ENCODE measurements at places on chromosomes 3 and 15. TPM values are rescaled to one million over a fixed set of nuclear protein-coding genes. Genes with fewer than 3 reads are reported as not detected.
A peak's percentile ranks its signal among the peaks of the same experiment; 100 is the strongest.

The GOLGA8S gene
- 1.3 TPM for polyA plus RNA-seq

DNA sequence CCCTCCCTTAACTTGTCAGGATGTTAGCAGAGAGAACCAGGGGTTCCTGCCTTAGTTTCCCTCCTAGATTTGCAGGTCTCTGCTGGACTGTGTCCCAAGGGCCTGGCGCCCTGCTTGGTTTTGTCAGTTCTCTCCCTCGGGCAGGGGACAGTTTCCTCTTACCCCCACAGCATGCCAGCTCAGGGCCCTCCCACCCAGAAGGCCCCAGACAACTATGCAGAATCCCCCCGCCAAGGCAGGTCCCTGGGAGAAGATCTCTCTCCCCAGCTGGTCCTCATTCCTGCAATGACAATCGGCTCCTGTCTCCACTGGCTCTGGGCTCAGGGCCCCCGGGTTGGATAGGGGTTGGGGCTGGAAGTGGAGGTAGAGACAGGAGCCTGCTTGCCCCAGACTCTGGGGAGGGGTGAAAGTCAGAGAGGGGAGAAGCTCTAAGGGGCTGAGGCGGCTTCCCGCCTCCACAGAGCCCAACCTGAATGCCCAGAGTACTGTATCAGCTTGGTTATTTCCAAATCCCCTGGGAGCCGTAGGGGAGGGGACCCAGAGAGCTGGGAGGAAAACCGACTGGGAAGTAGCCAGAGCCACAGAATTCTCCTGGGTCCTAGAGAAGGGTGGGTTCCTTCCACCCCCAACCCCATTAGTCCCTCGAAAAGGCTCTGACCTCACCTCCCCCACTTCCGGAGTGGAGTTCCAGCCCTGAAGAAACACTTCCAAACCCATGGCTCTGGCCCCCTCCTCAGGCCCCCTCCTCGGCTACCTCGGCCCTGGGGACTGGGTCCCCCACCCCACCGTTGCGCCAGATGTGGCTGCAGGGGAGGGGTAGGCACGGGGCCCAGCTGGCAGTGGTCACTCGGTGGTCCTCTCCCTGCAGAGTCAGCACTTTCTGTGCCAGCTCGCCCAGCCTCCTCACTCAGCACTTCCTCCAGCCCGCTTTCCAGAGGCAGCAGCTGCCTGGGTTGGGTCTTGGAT lies 3.8 kb upstream of the LOXL1 start:
- DNase-seq: peak; percentile 90

GRCh38 chr3:141493184-141493583 lies 6.4 kb downstream of the RASA2 start:
- DNase-seq: no peak

The PPCDC gene
- 16.3 TPM for polyA plus RNA-seq

DNA sequence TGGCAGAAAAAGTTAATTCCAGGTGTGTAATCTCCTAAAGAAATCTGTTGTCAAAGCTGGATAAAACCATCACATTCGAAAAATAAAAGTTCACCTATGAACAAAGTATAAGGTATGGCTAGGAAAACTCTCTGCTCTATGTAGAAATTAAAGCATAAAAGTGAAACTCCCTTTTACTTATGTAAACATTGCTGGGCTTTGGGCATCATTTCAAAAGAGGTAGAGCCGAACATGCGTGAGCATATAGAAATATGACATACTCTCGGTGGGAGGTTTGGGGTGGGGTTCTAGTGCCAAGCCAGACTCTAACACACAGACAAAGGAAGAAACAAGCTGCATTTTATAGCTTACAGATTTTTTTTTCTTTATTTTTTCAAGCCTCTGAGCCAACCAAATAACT lies 306.8 kb upstream of the ATP11B start:
- DNase-seq: no peak

DNA sequence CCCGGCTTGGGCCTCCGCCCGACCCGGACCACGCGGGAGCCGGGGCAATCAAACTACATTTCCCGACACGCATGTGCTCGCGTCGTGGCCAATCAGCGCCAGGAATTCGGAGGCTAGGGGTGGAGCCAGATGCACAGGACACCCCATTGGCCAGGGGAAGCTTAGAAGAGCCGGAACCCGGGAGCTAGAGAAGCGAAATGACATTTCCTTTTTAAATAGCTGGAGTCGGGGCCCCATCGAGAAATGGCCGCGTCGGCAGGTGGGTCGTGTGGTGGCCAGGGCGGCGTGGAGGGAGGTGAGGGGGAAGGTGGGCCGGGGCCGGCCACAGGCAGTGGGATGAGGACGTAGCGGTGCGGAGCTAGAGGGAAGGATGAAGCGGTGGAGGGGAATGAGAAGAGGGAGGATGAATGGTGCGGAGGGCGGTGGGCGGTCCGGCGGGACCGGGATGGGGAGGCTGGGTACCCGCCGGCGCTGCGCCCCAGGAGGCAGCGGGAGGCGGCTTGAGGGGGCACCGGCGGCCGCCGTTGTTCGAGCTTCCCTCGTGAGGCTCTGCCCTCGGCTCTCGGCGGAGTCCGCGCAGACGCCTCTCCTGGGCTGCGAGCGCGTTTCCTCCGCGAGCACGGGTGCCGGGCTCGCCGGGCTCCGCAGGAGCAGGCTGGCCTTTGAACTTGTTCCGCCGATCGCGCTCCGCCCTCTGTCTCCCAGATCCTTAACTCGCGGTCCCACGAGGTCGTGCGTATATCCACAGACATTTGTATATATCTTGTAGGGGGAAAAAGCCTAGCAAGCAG lies at the start of gene KBTBD8:
KBTBD8 (plus strand) TSS at position 195 of the 791 bp plus-strand sequence; CDS start at position 244, 49 bp downstream.
- DNase-seq: peak; percentile 99

The MCTP2 gene
- polyA plus RNA-seq: 37.9 TPM
